ENCODE measurements at places on chromosomes 6 and 20.

DNA sequence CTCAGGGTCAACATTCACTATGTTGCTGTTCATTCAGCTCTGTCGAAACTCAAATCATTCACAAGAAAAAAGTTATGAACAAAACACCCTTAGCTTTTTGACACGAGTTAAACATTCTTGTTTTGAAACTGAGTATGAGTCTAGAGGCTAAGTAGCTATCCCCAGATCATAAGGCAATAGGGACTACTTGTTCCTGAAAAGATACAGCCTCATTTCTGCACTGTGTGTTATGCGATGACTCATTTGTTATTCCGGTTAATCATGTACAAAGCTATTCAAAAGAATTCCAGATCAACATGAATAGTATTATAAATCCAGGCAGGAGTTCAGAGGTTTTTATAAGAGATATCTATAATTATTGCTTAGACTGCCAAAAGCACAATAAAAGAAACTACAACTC lies 908.0 kb downstream of the QKI start:
- DNase-seq, result no peak

DNA sequence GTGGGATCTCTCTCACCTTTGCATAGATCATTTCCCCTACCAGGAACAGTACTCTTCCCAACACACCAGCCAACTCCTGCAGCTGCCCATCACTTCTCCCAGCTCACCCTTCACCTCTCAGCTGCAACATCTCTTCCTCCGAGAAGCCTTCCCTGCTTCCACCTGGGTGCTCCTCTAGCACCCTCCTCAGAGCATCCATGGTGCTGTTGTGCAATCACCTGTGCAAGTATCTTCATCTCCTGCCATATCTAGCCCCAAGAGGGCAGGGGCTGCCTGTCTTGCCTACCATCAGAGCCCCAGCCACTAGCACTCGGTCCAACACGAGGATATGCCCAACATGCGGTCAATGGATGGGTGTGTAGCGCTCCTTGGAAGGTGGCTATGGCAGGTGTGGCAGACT lies 75.8 kb downstream of the BANF2 start:
- DNase-seq, result no peak

- no peak for DNase-seq
Observed at GRCh38 chr6:29925321-29925720, 17.0 kb upstream of the HLA-A start.

- DNase-seq, result no peak
Observed at GRCh38 chr20:46361381-46361780, 45.0 kb downstream of the ELMO2 start.

DNA sequence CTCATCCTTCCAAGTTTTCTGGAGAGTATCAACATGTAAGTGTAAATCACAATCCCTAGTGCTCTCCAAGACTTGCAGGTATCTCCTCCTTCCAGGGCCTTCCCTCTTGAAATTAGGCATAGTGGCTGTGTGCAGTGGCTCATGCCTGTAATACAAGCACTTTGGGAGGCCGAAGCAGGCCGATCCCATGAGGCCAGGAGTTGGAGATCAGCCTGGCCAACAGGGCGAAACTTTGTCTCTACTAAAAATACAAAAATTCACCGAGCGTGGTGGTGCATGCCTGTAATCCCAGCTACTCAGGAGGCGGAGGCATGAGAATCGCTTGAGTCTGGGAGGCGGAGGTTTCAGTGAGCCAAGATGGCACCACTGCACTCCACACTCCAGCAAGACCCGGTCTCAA lies 9.4 kb upstream of the ANGPT4 start:
- DNase-seq, result no peak

- no peak for DNase-seq
Observed at GRCh38 chr6:151425561-151425960, 26.4 kb downstream of the RMND1 start.

DNA sequence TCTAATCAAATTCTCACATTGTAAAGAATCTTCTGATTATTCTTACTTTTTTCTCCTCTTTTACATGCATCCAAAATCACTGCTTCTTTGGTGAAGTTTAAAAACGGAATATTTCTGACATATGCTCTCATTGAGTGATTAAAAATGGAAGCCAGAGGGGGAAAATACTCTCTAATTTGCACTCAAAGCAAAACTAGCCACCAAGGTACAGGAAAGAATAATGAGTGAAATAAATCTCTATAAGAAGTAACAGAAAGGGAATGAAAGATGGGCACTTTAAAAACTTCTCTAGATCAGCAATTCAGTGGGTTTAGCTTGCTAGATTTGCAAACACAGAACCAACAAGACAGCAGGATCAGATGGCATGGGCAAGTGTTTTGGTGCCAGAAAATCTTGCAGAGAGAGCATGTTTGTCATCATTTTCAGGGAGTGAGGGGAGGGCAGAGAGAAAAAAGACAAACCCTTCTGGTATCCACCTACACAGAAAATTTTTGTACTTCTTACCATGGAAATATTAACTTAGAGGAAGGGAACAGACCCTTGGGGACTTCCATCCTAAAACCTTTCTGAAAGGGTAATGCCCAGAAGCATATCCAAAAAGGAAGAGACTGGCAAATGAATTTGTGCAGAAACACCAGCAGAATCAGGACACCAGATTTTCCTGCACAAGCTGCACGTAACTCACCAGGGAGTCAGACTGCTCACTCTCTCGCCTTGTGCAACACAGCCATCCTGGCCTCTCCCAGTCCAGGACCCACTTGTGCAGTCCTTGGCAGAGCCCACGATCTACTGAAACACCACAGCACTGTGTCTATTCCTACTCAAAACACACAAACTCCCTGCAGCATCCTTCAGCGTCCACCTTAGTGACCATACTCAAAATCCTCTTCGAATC lies 270.2 kb upstream of the PRDM1 start:
- DNase-seq, result no peak

DNA sequence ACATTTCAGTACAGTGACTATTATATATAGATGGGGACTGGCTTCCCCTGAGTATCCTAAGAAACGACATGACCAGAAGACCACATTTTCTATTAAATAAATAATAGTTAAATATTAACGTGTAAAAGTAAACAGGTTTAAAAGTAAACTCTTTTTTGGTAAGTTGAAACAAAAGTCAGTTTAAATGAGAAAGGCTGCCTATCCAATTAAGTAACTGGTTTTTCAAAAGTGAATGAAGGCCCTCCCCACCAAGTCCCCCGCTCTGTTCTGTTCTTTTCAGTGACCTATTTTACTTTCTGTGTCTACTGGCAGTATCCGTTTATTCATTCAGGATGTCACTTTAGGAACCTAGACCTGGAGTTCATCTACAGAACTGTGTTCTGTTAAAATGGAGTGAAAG lies 32.0 kb downstream of the QKI start:
- no peak for DNase-seq

DNA sequence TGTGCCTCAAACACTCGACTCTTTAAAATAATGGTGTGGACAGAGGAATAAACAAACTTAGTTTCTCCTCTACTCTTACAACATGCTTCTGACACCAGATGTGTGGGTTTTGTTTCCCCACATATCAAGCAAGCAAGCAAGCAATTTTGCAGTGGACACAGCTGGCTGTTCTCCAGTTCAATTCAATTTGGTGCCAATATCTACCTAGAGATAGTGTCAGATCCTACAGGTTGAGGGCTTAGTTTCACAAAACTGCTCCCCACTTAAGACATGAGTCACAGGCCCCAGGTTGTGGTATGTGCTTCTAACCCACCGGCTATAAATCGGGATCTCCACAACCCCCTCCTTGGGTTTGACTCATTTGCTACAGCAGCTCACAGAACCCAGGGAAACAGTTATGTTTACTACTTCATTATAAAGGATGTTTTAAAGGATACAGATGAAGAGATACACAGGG lies 131.4 kb upstream of the TRAF3IP2 start:
- DNase-seq, result no peak

- no peak for DNase-seq
Observed at GRCh38 chr6:33426590-33427511, 7.0 kb downstream of the SYNGAP1 start.

- no peak for DNase-seq
Observed at GRCh38 chr20:50303573-50304500, 113.2 kb downstream of the CEBPB start.

DNA sequence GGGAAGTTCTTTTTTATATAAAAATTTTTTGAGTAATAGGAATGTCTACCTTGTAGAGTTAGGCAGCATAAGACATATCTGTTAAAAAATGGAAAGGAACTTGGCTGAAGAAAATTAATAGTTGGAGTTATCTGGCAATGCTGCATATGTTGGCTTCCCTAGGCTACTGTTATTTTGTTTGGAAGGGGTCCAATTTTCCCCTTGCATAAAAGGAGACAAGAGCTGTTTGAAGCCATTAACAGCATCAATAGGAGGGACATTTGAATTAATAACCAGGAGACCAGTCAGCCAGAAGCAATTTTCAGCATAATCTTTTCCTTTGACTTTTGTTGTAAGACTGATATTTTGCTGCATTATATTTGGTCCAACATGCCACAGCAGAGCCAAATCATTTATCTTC lies 80.9 kb upstream of the TAB2 start:
- no peak for DNase-seq

- no peak for DNase-seq
Observed at GRCh38 chr6:9398071-9398766, 962.9 kb upstream of the SLC35B3 start.

GRCh38 chr20:37903317-37904007 lies 535 bp downstream of the VSTM2L start:
- no peak for DNase-seq

DNA sequence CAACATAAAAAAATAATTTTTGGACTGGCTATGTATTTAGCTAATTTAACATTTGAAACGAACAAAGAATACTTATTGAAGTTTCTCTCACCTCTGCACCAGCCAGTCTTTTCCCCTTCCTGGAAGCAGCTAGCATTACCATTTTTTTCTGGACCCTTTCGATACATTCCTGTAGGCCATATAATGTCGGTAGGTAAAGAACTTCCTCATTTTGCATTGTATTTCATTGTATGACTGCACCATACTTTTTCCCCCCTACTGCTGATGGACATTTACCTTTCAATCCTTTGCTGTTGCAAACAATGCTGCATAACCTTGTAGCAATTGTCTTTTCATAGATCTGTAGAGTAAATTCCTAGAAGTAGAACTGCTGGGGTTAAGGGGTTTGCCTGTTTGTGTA lies 17.6 kb downstream of the CBFA2T2 start:
- no peak for DNase-seq

DNA sequence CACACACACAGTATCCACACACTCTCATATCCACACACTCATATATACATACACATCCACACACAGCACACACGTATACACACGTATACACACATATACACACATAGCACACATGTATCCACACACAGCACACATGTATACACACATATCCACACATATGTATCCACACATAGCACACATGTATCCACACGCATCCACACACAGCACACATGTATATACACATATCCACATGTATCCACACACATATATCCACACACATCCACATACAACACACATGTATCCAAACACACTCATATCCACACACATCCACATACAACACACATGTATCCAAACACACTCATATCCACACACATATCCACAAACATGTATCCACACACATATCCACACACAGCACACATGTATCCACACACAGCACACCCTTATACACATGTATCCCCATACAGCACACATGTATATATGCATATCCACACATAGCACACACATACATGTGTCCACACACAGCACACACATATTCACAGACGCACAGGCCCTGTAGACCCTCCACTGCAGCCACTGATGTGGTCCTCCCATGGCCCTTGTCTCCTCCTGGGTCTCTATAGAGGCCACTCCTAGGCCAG lies 172.1 kb downstream of the CDH4 start:
- no peak for DNase-seq

GRCh38 chr6:3789018-3789895 lies 37.7 kb upstream of the PXDC1 start:
- DNase-seq, result no peak

DNA sequence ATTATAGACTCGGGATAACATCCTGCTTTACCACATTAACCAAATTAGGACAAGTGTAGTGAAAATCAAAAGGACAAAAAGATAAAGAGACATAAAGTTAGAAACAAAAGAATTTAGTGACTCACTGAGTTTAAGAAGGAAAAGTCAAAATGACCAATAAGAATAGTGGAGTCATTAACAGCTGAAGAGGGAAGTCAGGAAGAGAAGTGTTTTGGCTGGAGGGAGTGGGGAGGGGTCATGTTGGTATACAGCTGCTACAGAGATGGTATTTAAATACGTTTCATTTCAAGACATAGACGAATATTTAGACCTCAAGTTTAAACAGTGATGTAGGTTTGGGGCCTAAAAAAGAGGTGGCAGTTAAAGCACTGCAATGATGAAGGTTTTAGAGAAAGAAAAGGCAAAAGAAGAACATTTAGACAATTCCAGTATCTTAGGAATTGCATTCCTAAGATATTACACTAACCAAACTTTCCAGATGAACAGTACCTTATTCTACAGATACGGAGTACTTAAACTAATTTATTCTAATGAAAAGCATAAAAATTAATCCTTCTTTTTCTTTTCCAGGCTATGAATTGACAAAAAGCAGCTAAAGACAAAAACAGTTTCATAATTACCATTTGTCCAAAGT lies 10.6 kb downstream of the FKBP5 start:
- DNase-seq, result no peak

DNA sequence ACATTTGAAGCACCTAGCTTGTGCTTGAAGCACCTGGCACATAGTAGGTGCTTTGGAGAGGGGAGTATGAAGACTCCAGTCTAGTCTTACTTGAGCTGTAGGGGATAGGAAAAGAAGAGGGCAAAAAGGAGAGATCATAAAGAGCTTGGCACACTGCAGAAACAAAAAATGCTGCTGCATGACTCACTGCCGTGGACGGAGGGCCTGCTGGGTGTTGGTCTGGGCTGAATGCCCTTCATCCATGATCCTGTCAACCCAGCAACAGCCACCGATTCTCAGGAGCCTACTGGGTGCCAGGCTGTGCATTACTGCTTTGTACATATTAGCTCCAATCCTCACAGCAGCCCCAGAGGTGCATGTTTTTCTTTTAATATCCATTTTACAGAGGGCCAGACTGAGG lies 6.0 kb downstream of the PDYN start:
- no peak for DNase-seq

DNA sequence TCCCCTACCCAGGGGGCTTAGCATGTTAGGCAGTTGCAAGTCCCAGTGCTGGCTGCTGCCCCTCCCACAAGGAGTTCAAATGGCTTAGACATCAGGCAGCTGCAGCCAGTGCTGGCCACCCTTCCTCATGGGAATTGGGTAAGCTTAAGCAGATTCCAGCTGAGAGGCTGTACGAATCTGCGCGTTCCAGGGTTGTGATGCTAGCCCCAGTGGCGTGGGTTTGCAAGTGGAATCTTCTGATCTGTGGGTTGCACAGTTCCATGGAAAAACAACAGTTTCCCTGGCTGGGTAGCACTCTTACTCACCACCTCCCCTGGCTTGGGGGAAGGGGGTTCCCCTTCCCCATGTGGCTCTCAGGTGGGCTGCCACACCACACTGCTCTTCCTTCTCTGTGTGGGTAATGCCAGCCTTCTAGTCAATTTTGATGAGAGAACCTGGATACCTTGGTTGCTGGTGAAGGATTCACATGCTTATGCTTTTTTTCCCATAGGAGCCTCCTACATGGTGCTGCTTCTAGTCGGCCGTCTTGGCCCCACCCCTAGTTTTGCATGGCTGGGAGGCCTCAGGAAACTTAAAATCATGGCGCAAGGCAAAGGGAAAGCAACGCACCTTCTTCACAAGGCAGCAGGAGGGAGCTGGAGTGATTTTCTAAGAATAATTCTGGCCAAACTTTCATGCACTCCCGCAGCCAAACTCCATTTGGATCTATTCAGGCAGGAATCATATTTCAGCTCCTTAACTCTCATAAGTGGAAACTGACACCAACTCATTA lies 13.0 kb downstream of the DYNLT2 start:
- DNase-seq, result no peak

GRCh38 chr6:127854009-127854408 lies 46.8 kb downstream of the THEMIS start:
- no peak for DNase-seq
